MCF 10A (cell line): ENCODE measurements at places on chromosomes 11 and 22.

- DNase-seq, result no peak
Measured at GRCh38 chr11:69287968-69288882, 5.7 kb upstream of the MYEOV start.

GRCh38 chr11:65141896-65142494 is 7.7 kb upstream of the SYVN1 start:
- DNase-seq, result no peak

- peak; percentile 32 for DNase-seq
Measured at GRCh38 chr11:119727523-119728151, 1.4 kb downstream of the NECTIN1 start.

DNA sequence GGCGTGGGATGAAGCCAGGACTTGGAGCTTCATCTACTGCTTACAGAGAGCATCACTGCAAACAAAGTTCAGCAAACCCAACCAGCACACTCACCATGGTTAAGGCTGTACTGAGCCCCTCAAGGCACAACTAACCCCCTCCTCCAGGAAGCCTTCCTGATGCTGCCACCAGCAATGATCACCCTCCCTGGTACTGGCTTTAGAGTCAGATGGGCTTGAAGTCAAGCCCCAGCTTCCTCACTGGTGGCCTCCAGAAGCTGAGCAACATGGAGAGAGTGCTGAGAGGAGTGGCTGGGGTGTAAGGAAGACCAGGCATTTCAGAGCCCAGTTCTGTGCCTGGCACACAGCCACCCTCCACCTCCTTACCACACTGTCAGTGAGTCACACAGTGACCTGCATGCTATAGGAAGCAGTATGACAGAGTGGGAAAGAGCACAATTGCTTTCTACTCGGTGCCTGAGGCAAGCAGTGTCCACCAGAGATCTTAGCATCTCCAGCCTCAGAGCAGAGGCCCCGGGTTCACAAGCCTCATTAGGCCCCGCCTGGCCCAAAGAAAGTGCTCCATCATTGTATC is 24.7 kb upstream of the BAIAP2L2 start:
- DNase-seq, result peak; percentile 96

GRCh38 chr11:12897390-12897789 is 111.7 kb upstream of the RASSF10 start:
- no peak for DNase-seq

DNA sequence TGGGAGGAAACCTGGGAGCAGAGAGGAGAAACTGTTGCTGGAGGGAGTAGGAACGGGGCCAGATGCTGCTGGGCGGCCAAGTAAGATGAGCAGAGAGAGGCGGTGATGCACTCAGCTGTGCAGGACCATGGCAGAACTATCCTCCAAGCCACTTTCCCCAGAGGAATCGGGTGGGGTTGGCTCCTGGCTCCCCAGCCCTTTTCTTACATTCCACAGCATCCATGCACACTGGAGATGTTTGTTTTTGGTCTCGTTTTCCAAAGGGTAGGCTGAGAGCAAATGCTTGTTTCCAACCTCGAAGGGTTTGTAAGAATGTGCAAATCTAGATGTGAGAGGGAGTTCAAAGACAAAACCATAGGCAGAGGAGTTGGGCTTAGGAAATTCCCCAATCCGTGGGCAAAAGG is 73.2 kb downstream of the DBX1 start:
- no peak for DNase-seq

GRCh38 chr11:14179116-14179820 is 179.7 kb downstream of the RRAS2 start:
- peak; percentile 81 for DNase-seq

- no peak for DNase-seq
Measured at GRCh38 chr22:48721395-48721669, 1106.3 kb downstream of the BRD1 start.

GRCh38 chr11:126058105-126058874 is 4.4 kb downstream of the CDON start:
- DNase-seq, result no peak

DNA sequence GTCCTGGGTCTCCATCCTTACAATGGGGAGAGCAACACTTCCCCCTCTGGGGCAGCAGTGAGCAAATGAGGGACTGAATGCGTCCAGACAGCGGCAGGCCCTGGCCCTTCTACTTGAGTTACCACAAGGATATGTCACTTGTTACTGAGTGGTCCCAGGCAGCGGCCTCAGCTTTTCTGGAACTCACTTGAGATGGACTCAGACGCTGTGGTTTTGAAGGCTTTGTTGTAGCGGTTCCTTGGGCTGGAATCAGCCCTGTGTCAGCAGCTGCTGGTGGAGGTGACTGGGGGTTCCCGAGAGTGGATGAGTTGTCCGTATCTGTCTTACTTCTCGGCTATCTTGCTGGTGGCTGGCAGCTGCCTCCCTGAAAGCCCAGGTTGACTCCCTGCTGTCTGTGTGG is 77.0 kb downstream of the MICAL2 start:
- DNase-seq, result no peak
